ENCODE measurements at places on chromosomes 7 and 10. TPM values are rescaled to one million over a fixed set of nuclear protein-coding genes. Genes with fewer than 3 reads are reported as not detected.
A peak's percentile ranks its signal among the peaks of the same experiment; 100 is the strongest.

Gene AGMO
- total RNA-seq, result 0.44 TPM

DNA sequence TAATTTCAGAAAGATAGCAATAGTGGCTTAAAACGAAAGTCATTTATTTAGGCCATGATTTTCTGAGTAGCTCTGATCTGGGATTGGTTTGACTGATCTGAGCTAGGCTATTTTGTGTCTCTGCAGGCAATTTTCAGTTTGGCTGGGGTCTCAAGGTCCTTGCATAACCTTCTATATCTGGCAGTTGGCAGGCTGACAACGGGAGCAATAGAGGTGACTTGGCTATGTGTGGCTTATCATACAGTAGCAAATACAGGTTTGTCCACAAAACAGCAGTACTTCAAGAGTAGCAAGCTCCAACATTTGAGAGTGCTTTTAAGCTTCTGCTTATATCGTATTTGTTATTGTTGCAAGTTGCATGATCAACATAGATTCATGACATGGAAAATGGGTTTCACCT is 1167.3 kb upstream of the CELF2 start:
- H3K4me3 ChIP-seq, result no peak overlapping the region
- no peak for DNase-seq
- H3K27me3 ChIP-seq, result no peaks in the 10 kb centered on the region
- no peak overlapping the region for H3K27ac ChIP-seq
- no peaks in the 10 kb centered on the region for H3K36me3 ChIP-seq

DNA sequence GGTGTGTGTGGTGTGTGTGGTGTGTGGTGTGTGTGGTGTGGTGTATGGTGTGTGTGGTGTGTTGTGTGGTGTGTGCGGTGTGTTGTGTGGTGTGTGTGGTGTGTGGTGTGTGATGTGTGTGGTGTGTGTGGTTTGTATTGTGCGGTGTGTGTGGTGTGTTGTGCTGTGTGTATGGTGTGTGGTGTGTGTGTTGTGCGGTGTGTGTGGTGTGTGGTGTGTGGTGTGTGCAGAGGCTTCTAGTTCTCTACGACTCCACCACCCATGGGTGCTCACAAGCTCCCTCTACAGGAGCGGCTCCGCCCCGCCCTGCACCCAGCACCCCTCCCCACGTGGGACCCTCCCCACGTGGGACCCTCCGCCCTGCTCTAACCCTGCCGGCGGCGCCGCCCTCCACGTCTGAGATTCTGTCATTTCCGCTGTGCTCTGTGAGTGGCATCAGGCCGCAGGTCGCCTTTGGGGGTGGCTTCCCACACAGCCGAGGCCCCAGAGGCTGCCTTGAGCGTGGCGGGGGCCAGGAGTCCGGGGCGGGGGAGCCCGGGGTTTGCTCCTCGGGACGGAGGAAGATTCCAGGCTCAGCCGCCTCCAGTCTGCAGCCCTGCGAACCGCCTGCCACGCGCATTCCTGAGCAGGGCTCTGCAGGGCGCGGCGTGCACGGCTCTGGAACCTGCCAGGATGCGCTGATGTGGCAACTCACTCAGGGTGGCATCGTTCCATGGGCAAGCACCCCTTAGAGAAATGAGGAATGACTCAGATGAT is 37.0 kb upstream of the DNAJB6 start:
- DNase-seq, result no peak
- H3K4me3 ChIP-seq, result peak overlapping the region; percentile 16
- no peaks in the 10 kb centered on the region for H3K36me3 ChIP-seq
- no peak overlapping the region for H3K27ac ChIP-seq

Gene MICALL2
- 4.6 TPM for total RNA-seq

DNA sequence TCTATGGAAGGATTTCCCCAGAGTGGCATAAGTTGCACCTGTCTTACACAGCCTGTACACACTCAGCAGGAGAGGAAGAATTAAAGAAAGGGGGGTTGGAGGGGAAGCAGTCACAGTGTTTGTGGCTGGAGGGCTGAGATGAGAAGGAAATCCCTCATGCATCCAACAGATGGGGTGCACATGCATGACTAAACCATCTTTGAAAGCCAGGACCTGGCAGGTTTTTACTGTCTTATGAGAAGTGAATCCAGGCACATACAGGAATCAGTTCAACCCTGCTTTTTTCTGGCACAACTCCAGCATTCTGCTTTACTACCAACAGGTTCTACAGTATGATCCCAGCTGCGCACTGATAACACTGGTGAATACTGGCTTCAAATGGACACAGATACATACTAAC is 107.7 kb downstream of the CACNA2D1 start:
- DNase-seq, result no peak
- peaks cover 38% of the 10 kb centered on the region for H3K4me1 ChIP-seq

- H3K27ac ChIP-seq, result peak overlapping the region; percentile 70
- no peaks in the 10 kb centered on the region for H3K36me3 ChIP-seq
- H3K27me3 ChIP-seq, result no peaks in the 10 kb centered on the region
- peaks cover 58% of the 10 kb centered on the region for H3K4me1 ChIP-seq
- H3K4me3 ChIP-seq, result no peak overlapping the region
Measured at GRCh38 chr10:50604049-50604640, 19.6 kb downstream of the SGMS1 start.

DNA sequence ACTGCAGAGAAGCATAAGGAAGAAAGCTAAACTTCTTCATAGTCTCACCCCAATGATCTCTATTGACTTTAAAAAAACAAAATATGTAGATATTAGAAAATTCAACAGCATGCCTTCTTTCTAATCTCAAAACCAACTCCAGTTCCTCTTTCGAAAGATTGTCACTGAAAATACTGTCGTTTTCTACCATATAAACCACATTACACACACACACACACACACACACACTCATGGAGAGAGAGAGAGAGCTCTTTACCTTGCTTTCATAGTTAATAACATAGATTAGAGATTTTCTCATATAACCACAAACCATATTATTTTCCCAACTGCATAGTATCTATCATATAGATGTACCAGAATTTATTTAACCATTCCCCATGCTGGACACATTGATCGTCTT is 296.2 kb upstream of the MGMT start:
- H3K4me3 ChIP-seq, result no peak overlapping the region
- no peaks in the 10 kb centered on the region for H3K4me1 ChIP-seq
- H3K36me3 ChIP-seq, result no peaks in the 10 kb centered on the region
- H3K27ac ChIP-seq, result no peak overlapping the region
- no peak for DNase-seq

DNA sequence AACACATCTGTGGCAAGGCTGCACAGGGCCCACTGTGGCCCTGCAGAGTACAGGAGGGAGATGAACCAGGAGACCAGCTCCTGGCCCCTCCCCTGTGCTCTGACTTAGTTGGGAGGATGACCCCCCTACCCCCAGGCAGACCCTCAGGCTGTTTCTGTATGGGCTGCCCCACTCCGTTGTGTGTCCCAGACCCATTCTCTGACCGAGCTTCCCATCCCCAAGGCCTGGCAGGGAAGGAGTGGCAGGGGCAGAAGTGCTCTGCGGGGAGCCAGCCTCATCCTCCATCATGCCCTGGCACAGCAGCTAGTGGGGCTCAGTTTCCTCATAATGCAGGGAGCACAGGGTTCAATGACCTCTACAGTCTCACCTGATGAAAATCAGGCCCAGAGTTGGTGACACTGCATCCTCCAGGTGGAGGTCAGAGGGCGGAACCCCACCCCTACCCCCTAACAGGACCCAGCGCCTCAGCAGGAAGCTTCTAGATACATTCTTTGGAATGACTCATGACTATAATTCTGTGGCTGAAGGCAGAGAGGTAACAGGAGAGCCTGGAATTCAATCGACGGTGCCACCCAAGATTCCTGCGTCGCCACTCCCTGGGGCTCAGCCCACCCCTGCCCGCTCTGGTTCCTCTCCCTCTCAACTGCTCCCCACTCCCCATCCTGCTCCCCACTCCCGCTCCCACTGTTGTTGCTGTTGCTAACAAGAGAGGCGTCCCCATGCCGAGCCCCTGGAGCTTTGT is 18.2 kb downstream of the PODXL start:
- no peak overlapping the region for H3K4me3 ChIP-seq
- no peaks in the 10 kb centered on the region for H3K27me3 ChIP-seq
- no peaks in the 10 kb centered on the region for H3K36me3 ChIP-seq
- DNase-seq, result no peak
- H3K4me1 ChIP-seq, result peaks cover 43% of the 10 kb centered on the region
